Fibroblast of lung (primary cell): ENCODE measurements at places on chromosomes 3 and 15. TPM values are rescaled to one million over a fixed set of nuclear protein-coding genes. Genes with fewer than 3 reads are reported as not detected.

The DNAJA4 gene
- total RNA-seq, result 4.1 and 7.9 TPM in 2 replicates

The GHRL gene
- total RNA-seq, result not detected in 2 replicates

The SLC12A1 gene
- not detected in 2 replicates for total RNA-seq

The PARP14 gene
- 71.7 and 78.3 TPM in 2 replicates for total RNA-seq

The PODXL2 gene
- total RNA-seq, result 0.50 and 0.77 TPM in 2 replicates

The SPINK8 gene
- total RNA-seq, result not detected in 2 replicates

The VGLL3 gene
- total RNA-seq, result 41.1 and 53.7 TPM in 2 replicates

The ZPLD1 gene
- 0.17 TPM in 1 of 2 replicates, not detected in the other for total RNA-seq

The CIB1 gene
- total RNA-seq, result 17.7 and 27.7 TPM in 2 replicates

The PPM1L gene
- 2.1 and 2.5 TPM in 2 replicates for total RNA-seq

The ATP6V1A gene
- total RNA-seq, result 125 and 213 TPM in 2 replicates

The IQCF5 gene
- not detected in 2 replicates for total RNA-seq

The HGD gene
- under 0.01 TPM in 1 of 2 replicates, not detected in the other for total RNA-seq

The SKIC8 gene
- total RNA-seq, result 47.1 and 49.1 TPM in 2 replicates

The RTP4 gene
- total RNA-seq, result 2.1 and 3.5 TPM in 2 replicates

The KIF23 gene
- 3.1 and 16.5 TPM in 2 replicates for total RNA-seq

The BRPF1 gene
- total RNA-seq, result 12.2 and 12.3 TPM in 2 replicates

The ALDH1L1 gene
- not detected in 2 replicates for total RNA-seq

The C3orf52 gene
- 1.8 TPM in 2 replicates for total RNA-seq

The COX5A gene
- 33.1 and 41.9 TPM in 2 replicates for total RNA-seq

The COL6A5 gene
- total RNA-seq, result under 0.01 and 0.66 TPM in 2 replicates

The ZSCAN2 gene
- total RNA-seq, result 9.2 and 9.8 TPM in 2 replicates

The RTP1 gene
- under 0.01 TPM in 1 of 2 replicates, not detected in the other for total RNA-seq

The MNS1 gene
- total RNA-seq, result 1.8 and 2.1 TPM in 2 replicates

The MRPS25 gene
- total RNA-seq, result 11.6 and 16.5 TPM in 2 replicates

The CPNE9 gene
- total RNA-seq, result under 0.01 TPM in 1 of 2 replicates, not detected in the other

The SAMMSON gene
- total RNA-seq, result under 0.01 TPM in 2 replicates

The GHSR gene
- not detected in 2 replicates for total RNA-seq

The CRABP1 gene
- total RNA-seq, result not detected in 2 replicates

The NEDD4 gene
- 29.0 and 30.9 TPM in 2 replicates for total RNA-seq

The PDIA3 gene
- 89.1 and 120 TPM in 2 replicates for total RNA-seq

The A4GNT gene
- not detected in 2 replicates for total RNA-seq

The GPR156 gene
- under 0.01 and 0.33 TPM in 2 replicates for total RNA-seq

The GPR27 gene
- under 0.01 TPM in 1 of 2 replicates, not detected in the other for total RNA-seq

The PTX3 gene
- 464 and 549 TPM in 2 replicates for total RNA-seq

The SLC27A2 gene
- total RNA-seq, result under 0.01 and 0.66 TPM in 2 replicates

The EFCC1 gene
- not detected in 2 replicates for total RNA-seq

The RHOV gene
- total RNA-seq, result under 0.01 TPM in 1 of 2 replicates, not detected in the other

The SLC12A8 gene
- total RNA-seq, result 9.8 and 19.5 TPM in 2 replicates

The PEX5L gene
- total RNA-seq, result 0.51 and 5.9 TPM in 2 replicates

The PHLDB2 gene
- 43.4 and 47.9 TPM in 2 replicates for total RNA-seq

The SLC28A1 gene
- total RNA-seq, result not detected in 2 replicates

The ZFYVE19 gene
- total RNA-seq, result 21.3 and 23.6 TPM in 2 replicates

The CLDN16 gene
- total RNA-seq, result under 0.01 and 0.33 TPM in 2 replicates

The WDR72 gene
- total RNA-seq, result not detected in 2 replicates

The TMEM212 gene
- not detected in 2 replicates for total RNA-seq

The ZNF197 gene
- 20.3 and 20.8 TPM in 2 replicates for total RNA-seq

The TRIM71 gene
- under 0.01 TPM in 1 of 2 replicates, not detected in the other for total RNA-seq

The WNT5A gene
- total RNA-seq, result 52.6 and 117 TPM in 2 replicates

The SLC24A5 gene
- not detected in 2 replicates for total RNA-seq

The DUOXA1 gene
- total RNA-seq, result not detected in 2 replicates

The CAMK2N2 gene
- under 0.01 TPM in 1 of 2 replicates, not detected in the other for total RNA-seq

The DOCK3 gene
- 0.17 and 0.26 TPM in 2 replicates for total RNA-seq

The LTK gene
- under 0.01 and 0.99 TPM in 2 replicates for total RNA-seq

The AMIGO3 gene
- under 0.01 and 0.33 TPM in 2 replicates for total RNA-seq

The ABHD6 gene
- 10.0 and 13.5 TPM in 2 replicates for total RNA-seq
